Body of pancreas (tissue), 4 donors: ENCODE measurements at places on chromosomes 6 and 20.

- DNase-seq = no peak
Observed at GRCh38 chr6:116417661-116418060, 43.5 kb upstream of the CALHM6 start.

DNA sequence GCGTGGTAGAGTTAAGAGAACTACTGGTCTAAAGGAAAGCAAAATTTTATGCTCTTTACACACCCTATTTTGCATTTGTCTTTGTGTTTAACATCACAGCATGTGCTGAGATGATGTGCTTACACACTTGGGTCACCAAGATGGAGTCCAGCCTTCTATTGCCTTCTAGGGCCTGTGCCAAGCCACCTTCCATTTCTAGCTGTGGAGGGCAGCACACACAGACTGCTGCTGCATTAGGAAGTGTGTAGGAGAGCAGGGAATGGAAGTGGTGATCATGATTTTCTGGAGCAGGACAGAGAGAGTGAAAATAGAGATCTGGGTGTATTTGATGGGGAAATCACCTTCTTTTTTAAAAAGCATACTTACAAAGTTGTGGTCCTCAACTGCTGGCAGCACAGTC, 191.6 kb downstream of the SOX4 start:
- DNase-seq = no peak

GRCh38 chr6:10268111-10268510, 146.8 kb downstream of the TFAP2A start:
- no peak for DNase-seq

DNA sequence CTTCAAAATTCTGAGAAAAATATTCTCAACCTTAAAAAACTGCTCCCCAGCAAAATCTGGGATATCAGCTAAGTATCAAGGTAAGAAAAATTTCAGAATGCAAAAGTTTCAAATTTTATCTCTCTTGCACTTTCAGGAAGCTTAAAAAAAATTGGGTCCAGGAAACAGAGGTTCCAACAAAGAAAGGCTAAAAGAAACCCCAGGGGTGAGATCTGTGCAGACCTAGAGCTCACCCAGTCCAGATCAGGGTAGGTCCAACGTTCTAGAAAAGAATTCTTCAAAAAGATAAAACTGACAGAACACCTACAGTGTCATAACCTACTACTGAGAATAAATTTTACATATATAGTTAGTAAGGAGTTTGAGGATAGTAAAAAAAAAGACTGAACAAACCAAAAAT, 23.5 kb downstream of the ILRUN start:
- DNase-seq = no peak

DNA sequence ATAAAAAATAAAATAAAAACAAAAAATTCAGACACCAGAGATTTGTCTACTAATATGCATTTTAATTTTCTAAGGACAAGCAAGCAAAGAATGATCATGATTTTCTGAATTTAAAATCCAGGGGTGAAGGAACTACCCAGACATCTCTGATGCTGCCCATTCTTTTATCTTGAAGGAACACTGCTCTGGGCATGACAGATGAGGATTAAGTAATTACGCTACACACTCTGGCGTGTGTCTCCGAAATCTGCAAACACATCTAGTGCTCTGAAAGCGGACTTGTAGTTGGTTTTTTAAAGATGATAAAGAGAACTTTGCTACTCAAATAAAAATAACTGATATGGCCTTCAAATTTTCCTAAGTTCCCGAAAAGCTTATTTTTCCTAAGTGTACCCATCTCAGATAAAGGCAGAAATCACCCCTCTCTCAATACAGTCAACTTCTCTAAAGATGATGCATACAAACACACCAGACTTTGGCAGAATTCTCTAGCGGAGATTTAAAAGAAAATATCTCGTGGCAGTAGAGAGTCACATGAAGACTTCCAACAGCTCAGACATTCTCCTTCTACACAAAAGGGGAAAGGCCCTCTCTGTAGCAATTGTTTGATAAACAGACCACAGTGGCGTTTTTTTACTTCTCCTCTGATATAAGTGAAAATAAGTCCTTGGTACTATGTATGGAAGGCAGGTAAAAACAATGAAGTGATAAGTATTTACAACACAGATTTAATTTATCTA, 133.8 kb downstream of the BACH2 start:
- no peak for DNase-seq
